Cardiac fibroblast (primary cell): ENCODE measurements at places on chromosomes 7 and 10.

GRCh38 chr7:156684661-156685060, 44.1 kb downstream of the RNF32 start:
- DNase-seq = no peak

GRCh38 chr10:121057269-121057668, 206.1 kb downstream of the WDR11 start:
- DNase-seq = no peak

- DNase-seq = no peak
Observed at GRCh38 chr10:32347363-32348022, 535 bp upstream of the EPC1 start.

GRCh38 chr10:129810-130209, 5.4 kb upstream of the ZMYND11 start:
- no peak for DNase-seq

GRCh38 chr7:36978461-36978860, 254.2 kb upstream of the AOAH start:
- DNase-seq = no peak

- DNase-seq = peak; percentile 85
Observed at GRCh38 chr7:45923290-45923689, 2.2 kb upstream of the IGFBP3 start.

- DNase-seq = peak; percentile 66
Observed at GRCh38 chr10:73907841-73908517, 3.0 kb upstream of the PLAU start.

- peak; percentile 33 for DNase-seq
Observed at GRCh38 chr10:13018171-13018570, 16.7 kb upstream of the CCDC3 start.

DNA sequence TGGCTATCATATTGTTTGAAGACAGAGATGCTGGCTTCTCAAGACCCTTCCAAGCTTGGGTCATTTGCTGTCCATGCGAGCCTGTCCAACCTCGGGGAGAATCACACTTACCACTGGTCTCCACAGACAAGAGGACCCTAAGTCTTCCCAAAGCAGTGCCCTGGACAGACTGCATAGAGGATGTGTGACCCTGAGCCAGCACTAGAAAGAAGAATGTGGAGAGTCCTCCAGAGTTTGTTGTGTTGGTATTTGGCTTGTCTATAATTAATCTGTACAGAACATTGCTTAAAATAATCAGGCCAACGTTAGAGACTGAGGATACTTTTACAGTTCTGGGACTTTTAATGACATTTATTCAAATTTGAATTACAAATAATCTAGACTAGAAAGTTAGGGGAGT, 212.7 kb downstream of the TMEM178B start:
- DNase-seq = no peak

GRCh38 chr7:55179931-55180682, 161.3 kb downstream of the EGFR start:
- no peak for DNase-seq

GRCh38 chr10:88125766-88126165, 262.3 kb downstream of the PTEN start:
- no peak for DNase-seq

DNA sequence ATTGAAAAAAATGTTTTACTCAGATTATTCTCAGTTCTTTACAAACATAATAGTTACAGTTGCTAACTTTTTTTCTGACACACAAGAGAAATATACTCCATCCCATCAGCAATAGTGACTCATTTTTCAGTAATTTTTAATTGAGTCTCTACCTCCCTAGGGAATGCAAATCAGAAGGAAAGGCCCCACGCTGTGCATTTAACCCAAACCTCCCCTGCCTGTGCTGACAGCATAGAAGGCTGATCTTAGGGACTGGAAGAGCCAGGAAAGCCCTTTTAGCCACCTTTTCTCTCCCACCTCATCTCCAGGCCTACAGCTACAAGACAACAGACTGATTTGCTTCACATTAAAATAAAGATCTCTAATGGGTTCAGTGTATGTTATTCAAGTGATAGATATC, 24.7 kb upstream of the PIK3CG start:
- DNase-seq = peak; percentile 83

- DNase-seq = no peak
Observed at GRCh38 chr10:10878963-10879362, 138.7 kb upstream of the CELF2 start.

GRCh38 chr7:92768501-92769393, 67.6 kb downstream of the CDK6 start:
- DNase-seq = no peak

DNA sequence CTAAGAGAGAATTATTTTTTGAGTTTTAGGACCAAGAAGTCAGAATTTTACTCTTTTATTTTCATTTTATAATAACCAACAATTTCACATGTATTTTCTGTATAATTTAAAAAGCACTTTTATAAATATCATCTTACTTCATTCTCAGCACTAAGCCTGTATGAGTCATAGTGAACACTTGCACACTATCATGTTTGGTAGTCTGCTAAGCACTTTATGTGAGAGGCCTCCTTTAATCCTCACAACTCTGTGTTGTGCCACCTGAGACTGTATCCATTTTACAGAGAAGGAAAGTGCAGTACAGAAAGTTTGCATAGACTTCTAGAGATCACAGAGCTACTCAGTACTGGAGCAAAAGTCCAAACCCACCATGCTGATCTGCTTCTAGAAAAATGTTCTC, 939.6 kb downstream of the NRG3 start:
- peak; percentile 2 for DNase-seq

- DNase-seq = no peak
Observed at GRCh38 chr10:48478980-48479811, 125.7 kb downstream of the ARHGAP22 start.

DNA sequence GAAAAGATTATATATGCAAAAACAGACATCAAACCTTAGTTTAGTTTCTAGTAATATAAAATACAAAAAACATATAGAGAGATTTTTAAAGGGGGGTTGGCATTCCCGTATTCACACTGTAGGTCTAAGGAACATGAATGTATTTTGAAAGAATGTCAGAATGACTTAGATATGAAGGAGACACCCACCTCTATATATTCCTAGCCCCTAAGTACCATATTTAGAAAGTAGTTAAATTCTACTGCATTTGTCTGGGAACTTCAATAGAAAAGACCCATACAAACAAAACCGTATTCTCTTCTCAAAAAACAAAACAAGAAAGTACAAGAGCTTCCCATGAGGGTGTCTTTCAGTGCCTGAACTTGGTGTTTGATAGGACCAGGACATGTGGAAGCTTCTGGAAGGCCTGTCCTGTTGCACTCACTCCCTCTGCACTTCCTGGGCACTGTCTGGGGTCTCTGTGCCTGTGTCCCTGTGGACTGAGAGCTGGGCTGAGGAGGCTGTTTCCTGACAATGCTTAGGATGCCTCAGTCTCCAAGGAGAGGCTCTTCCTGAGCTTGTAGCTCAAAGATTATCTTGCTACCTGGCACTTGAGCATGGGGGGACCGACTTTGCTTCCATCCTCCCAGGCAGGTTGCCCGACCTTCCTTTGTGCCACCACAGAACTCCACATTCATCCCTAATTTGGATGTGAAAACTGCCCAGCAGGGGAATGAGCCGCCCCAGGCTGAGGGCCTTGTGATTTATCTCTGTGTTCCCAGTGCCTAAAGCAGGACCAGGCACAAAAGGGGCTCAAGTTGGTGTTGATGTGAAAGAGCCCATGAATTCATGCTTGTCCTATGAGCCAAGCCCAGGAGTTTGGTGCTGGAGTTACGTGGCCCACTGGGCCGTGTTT, 44.4 kb upstream of the KLF6 start:
- no peak for DNase-seq

DNA sequence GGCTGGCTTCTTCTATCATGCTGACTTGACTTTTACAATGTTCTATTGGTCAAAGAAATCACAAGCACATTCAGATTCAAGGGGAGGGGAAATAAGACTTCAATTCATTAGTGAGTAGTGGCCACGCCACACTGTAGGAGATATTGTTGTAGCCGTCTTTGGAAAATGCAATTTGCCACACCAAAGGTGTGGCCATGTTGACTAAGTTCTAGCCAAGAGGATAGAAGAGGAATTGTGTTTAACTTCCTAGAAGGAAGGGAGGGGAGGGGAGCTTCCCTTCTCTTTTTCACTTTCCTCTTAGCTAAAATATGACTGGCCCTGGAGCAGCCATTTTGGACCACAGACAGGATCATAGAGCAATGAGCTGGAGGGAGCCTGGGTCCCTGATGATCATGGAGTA, 3.4 kb upstream of the PRKAR2B start:
- DNase-seq = no peak

DNA sequence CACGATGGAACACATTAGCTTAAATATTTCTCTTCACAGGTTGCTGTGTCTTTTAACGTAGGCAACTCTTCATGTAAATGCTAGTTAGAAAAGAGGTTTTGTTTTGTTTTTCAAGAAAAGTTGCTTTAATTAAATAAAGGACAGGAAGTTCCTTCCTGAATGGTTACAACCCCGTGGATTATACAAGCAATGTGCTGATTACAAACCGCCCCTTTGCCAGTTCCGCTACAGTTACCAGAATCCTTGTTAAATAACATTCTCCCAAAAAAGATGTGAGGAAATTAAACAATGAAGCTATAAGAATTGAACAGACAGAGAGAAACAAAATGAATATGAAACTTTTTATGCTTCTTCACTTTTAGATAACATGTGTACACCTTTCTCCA, 75.1 kb downstream of the LYZL2 start:
- no peak for DNase-seq

- no peak for DNase-seq
Observed at GRCh38 chr7:76232698-76233097, 31.0 kb downstream of the SRRM3 start.

GRCh38 chr7:91929463-91929862, 11.2 kb upstream of the AKAP9 start:
- DNase-seq = no peak

- no peak for DNase-seq
Observed at GRCh38 chr7:67487316-67487715, 490.7 kb downstream of the TYW1 start.

GRCh38 chr7:82388138-82388537, 55.4 kb downstream of the CACNA2D1 start:
- DNase-seq = no peak

DNA sequence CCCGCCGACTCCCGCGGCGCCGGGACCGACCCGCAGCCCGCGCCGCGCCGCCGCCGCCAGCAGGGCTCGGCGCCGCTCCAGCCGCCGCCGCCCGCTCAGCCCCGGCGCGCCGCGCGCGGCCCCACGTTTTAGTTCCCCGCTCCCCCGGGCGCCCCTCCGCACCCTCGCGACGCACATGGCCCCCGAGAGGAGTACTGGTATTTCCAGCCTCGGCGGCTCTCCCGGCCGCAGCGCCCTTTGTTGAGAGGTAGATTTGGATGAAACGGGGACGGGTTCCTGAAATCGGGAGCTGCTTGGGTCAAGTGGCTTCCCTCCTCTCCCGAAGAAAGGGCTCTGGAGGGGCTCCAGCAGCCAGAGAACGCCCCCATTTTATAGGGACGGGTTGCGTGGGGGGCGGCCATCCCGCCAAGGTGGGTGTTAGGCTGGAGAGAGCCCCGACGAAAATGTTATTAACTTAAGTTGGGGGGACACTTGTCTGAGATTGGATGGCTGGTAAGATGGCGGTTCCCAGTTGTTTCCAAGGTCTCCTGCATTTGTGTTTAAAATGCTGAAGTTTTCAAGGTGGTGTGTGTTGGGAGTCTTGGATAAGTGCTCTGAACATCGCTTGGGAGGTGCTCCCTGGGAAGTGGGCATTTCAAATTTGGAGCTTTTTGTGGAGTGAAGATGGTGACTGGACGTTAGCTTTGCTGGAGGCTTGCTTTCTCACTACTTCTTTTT, 1.2 kb downstream of the BMI1 start:
- DNase-seq = peak; percentile 30

DNA sequence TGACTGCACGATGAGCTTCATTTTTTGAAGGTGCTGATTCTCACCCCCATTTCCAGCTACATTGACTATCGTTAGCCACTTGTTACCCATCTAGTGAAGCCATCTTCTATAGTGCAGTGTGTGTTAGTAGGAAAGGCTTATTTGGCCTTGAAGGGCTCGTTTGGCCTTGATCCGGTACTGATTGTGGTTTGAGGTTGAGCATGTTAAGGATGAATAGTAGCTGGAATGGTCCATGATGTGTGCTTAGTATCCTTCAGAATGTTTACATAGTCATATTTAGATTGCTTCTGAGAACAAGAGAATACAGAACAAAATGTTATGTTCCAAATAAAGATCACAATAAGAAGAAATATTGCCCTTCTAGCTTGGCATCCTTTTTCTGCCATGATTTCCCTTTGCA, 591.5 kb downstream of the AUTS2 start:
- no peak for DNase-seq

DNA sequence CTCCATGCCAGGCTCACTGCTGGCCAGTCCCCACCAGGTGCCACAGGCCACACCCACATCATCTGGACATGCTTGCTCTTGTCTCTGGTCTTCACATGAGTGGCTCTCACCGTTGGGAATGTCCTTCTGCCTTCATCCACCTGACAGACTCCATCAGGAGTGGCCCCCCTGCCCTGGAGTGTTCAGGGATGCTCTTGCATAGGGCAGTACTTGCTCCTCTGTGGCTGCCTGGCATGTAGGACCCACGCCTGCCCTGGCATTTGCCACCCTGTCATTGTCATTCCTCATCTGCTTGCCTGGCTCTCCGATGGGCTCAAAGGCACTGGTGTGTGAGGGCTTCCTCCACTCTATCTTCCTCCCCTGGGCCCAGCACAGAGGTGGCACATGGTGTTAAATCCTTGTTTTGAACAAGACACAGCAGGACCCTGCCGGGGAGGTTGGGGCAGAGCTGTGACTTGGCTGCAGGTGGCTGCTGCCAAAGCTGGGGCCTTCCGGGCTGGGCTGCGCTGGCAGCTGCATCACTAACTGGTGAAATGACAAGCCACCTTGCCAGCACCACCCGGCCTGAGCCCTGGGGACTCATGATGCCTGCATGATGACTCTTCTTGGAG, 1.8 kb downstream of the SH2D4B start:
- no peak for DNase-seq

GRCh38 chr10:70927189-70927943, 39.0 kb upstream of the PCBD1 start:
- DNase-seq = peak; percentile 18

DNA sequence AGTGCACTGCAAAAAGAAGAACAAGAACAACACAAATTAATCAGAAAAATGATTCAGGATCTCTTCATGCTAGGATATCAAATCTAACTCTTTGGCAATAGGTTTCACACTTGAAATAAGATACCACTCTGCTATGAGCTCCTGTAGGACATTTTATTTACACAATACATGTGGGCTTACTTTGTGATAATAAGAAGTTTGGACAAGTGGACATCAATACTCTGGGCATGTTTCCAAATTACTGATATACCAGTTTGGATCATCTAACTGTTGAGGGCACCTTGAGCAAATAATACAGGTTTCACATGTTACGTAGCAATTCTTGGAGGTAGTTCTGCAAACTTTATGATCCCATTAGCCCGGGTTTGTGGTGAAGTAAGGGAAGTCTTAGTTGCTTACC, 59.8 kb downstream of the CPVL start:
- no peak for DNase-seq

DNA sequence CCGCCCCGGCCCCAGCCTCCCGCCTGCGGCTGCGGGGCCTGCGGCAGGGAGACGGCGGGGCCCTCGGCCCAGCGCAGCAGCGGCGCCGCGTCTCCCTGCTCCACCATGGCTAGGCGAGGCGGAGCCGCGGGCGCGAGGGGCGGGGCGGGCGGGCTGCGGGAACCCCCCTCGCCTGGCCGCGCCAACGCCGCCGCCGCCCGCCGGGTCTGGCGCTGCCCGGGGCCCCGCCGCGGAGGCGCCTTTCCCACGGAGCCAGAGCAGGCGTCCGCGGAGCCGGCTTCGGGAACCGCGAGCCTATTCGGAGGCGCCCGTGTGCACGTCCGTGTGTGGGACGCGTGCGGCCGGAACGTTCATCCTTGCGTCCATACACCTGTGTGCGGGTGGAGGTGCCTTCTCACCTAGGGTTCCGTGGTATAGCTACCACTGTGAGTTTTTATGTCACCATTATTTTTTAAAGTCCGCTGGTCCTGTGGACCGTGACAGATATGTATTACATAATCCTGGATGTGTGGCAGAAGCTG, at the start of gene DENND11:
Gene DENND11 (minus strand): TSS at position 120 of the 521 bp plus-strand sequence. CDS start 13 bp downstream, at position 107.
- no peak for DNase-seq
